GM23248 (cell line): ENCODE measurements at places on chromosomes 1 and 21. TPM values are rescaled to one million over a fixed set of nuclear protein-coding genes. Genes with fewer than 3 reads are reported as not detected.

SH2D2A gene
- not detected in 2 replicates for total RNA-seq

- H3K4me3 ChIP-seq = no peak overlapping the region
- H3K27me3 ChIP-seq = peaks cover 10% of the 10 kb centered on the region
- no peaks in the 10 kb centered on the region for H3K4me1 ChIP-seq
- DNase-seq = peak; percentile 33
Observed at GRCh38 chr1:10965546-10966226, 46.8 kb upstream of the TARDBP start.

TLR5 gene
- total RNA-seq = not detected in 2 replicates

NPR1 gene
- total RNA-seq = 0.25 TPM in 1 of 2 replicates, not detected in the other

DNA sequence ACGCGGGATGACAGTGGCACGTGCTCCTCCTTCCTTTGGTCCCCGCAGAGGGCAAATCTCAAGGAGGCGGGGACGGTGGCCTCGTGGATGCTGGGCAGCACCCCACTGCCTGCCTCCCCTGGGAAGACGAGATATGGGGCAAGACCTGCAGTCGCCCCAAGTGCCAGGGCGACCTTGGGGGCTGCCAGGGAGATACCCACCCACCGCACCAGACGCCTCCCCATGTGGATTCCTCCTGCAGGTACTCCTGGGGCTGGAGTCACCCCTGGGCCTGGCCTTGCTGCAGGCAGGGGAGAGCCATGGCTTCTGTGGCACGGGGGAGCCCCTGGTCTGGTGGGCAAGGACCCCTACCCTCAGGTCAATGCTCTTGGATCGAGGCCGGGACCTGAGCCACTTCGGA, 5.9 kb upstream of the AURKAIP1 start:
- H3K27ac ChIP-seq = no peak overlapping the region
- DNase-seq = no peak
- 0 out of 2 replicates have a peak, but pooled peaks cover 3% of the 10 kb centered on the region for H3K4me1 ChIP-seq
- 0 out of 2 replicates have a peak, but pooled peaks cover 4% of the 10 kb centered on the region for H3K36me3 ChIP-seq
- no peaks in the 10 kb centered on the region for H3K27me3 ChIP-seq

CA14 gene
- not detected in 2 replicates for total RNA-seq

- no peak for DNase-seq
- no peaks in the 10 kb centered on the region for H3K4me1 ChIP-seq
- H3K36me3 ChIP-seq = no peaks in the 10 kb centered on the region
- H3K27me3 ChIP-seq = no peaks in the 10 kb centered on the region
- H3K4me3 ChIP-seq = no peak overlapping the region
Observed at GRCh38 chr1:181626279-181626938, 143.1 kb downstream of the CACNA1E start.

DNA sequence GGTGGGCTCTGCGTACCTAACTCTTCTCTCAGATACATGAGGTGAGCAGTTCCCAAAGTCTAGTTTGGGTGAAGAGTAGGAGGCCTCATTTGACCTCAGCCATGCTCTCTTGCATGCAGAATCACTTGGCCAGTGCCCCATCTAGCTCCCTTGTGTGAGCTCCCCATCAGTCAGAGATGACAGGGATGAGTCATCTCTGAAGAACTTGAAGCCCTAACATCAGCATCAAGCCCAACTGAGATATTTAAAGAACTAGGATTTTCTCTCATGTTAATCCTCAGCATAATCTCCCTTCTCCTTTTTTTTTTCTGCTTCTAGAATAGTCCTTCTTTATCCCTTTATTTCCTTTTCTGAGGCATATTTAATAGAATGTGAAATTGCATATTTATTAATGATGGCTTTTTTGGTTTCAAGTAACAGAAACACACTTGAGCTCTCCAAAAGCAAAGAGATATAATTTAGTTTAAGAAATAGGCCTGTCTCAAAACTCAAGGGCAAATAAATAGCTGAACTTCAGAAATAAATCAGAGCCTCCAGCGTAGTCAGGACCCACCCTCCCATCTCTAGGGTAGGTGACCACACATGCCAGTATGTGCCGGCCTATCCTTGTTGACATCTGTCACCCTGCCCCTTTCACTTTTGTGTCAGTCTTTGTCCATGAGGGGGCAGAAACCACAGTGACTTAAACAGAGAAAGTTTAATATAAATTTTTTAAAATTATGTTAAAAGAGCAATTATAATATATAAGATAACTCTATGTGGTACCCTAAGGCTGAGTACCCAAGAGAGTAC, 112.3 kb downstream of the TSEN15 start:
- no peaks in the 10 kb centered on the region for H3K36me3 ChIP-seq
- DNase-seq = peak; percentile 74
- H3K4me3 ChIP-seq = no peak overlapping the region

GRCh38 chr1:197675583-197676208, 99.6 kb downstream of the DENND1B start:
- no peak overlapping the region for H3K27ac ChIP-seq
- no peaks in the 10 kb centered on the region for H3K27me3 ChIP-seq
- H3K36me3 ChIP-seq = no peaks in the 10 kb centered on the region
- peak; percentile 52 for DNase-seq
- peaks cover 19% of the 10 kb centered on the region for H3K4me1 ChIP-seq

DNA sequence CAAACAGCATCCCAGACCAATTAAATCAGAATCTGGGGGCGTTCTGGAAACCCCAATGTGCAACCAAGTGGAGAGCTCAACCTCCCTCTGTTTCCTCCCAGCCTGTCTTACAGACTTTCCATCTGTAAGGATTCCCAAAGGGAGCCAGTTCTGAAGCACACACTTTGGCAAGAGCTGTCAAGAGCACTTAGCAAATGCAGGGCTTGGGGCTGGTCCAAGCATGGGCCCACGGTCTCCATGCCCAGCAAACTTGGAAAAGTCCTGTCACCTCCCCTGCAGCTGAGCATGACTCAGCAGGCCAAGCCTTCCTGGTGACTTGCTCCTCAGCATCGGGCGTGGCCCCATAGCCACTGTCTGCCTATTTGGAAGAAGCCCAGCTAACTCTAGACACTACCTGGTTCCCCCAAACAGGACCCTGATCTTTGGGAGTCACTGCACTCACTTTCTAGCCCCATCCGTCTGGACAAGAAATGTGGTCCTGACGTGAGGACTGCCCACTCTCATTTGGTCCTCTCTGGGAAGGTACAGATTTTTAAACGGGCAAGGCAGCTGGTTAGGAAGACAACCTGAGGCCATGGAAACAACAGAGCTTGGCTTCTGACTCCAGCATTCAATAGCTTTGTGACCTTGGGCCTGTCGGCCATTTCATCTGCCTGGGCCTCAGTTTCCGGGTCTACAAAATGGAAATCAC, 16.9 kb downstream of the SLC2A1 start:
- peaks cover 18% of the 10 kb centered on the region; the same call in 1 of the 2 replicates for H3K36me3 ChIP-seq
- DNase-seq = peak; percentile 99
- H3K27ac ChIP-seq = peak overlapping the region; percentile 97
- no peaks in the 10 kb centered on the region for H3K27me3 ChIP-seq
- peak overlapping the region; percentile 33; the same call in 1 of the 2 replicates for H3K4me3 ChIP-seq

- H3K27me3 ChIP-seq = no peaks in the 10 kb centered on the region
- DNase-seq = no peak
- no peak overlapping the region for H3K27ac ChIP-seq
Observed at GRCh38 chr1:10504249-10504648, 29.5 kb downstream of the PEX14 start.

- H3K36me3 ChIP-seq = no peaks in the 10 kb centered on the region
- no peak overlapping the region for H3K27ac ChIP-seq
- H3K4me3 ChIP-seq = no peak overlapping the region
- peaks cover 12% of the 10 kb centered on the region for H3K4me1 ChIP-seq
Observed at GRCh38 chr1:86201311-86201710, 44.7 kb upstream of the COL24A1 start.

ROR1 gene
- total RNA-seq = 12.0 and 20.9 TPM in 2 replicates

GRCh38 chr1:55315552-55315951, 100.4 kb upstream of the USP24 start:
- H3K4me3 ChIP-seq = no peak overlapping the region
- no peak overlapping the region for H3K27ac ChIP-seq
- H3K27me3 ChIP-seq = peaks cover 4% of the 10 kb centered on the region; the same call in 1 of the 2 replicates

GRCh38 chr1:2373551-2374251, 17.7 kb downstream of the MORN1 start:
- no peaks in the 10 kb centered on the region for H3K4me1 ChIP-seq
- no peak for DNase-seq
- no peak overlapping the region for H3K27ac ChIP-seq
- H3K36me3 ChIP-seq = no peaks in the 10 kb centered on the region
- H3K4me3 ChIP-seq = no peak overlapping the region

DNA sequence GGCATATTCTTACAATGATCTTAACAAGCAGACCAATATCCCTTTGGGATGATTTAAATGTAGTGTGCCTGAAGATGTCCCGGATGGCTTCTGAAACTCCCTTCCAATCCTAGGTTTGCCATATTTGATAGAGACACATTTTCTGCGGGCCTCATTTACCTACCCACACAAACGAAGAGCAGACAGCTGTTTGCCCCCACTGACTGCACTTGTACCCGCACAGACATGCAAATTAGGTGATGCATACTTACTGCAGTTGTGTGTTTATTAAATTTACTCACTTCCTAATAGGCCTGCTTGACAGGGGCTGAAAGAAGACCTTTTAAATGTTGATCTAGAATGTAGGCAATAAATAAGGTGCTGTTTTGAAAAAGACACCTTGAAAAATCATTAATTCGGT, 257.9 kb upstream of the RRP15 start:
- no peaks in the 10 kb centered on the region for H3K4me1 ChIP-seq
- H3K27me3 ChIP-seq = no peaks in the 10 kb centered on the region
- no peak overlapping the region for H3K27ac ChIP-seq
- DNase-seq = no peak
- no peaks in the 10 kb centered on the region for H3K36me3 ChIP-seq

GRCh38 chr1:247054992-247055415, 23.6 kb downstream of the ZNF670 start:
- H3K27me3 ChIP-seq = no peaks in the 10 kb centered on the region
- DNase-seq = peak; percentile 3
- H3K36me3 ChIP-seq = no peaks in the 10 kb centered on the region
- no peaks in the 10 kb centered on the region for H3K4me1 ChIP-seq
- no peak overlapping the region for H3K27ac ChIP-seq
- H3K4me3 ChIP-seq = no peak overlapping the region

DNA sequence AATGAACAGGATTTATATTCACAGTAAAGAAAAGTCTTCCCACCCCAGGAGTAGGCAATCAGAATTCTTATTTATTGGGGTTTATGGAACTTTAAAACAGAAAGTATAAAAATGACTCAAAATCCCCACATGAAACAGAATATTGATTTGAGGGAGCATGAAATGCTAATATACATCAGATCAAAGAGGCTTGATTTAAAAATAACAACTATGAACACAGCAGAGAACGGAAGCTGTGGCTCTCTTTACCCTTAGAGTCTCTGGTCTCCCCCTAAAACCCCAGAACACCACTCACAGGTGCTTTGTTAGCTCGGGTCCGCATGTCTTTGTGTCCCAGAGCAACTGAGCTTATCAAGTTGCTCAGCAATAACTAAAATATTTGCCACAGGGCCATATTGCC, 31.2 kb upstream of the FASLG start:
- H3K4me1 ChIP-seq = peaks cover 18% of the 10 kb centered on the region
- no peak overlapping the region for H3K4me3 ChIP-seq
- no peak for DNase-seq
- H3K27me3 ChIP-seq = no peaks in the 10 kb centered on the region
- H3K36me3 ChIP-seq = no peaks in the 10 kb centered on the region

PRDM15 gene
- 2.5 and 4.2 TPM in 2 replicates for total RNA-seq

GRCh38 chr21:46622226-46622625, 13.2 kb upstream of the PRMT2 start:
- no peak for DNase-seq
- no peak overlapping the region for H3K4me3 ChIP-seq

DNA sequence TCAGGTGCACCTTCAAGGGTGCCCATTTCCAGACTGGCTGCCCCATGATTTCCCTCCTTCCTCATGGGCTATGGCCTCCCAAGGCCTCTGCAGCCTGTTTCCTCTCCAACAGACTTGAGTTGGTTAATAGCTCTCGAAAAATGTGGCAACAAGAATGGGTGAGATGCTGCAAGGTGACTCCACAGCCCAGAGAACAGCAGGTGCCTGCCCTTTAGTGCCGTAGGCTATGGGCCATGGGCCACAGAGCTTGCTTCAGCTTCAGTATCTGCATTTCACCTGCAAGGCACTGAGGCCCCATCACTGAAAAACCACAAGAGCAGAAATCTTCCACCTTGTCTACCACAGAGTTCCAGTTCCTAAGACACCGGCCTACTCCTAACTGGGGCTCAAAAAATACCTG, 122.0 kb downstream of the ETS2 start:
- H3K4me3 ChIP-seq = no peak overlapping the region
- H3K27me3 ChIP-seq = no peaks in the 10 kb centered on the region
- H3K27ac ChIP-seq = no peak overlapping the region
- DNase-seq = no peak
- H3K36me3 ChIP-seq = no peaks in the 10 kb centered on the region
- peaks cover 20% of the 10 kb centered on the region for H3K4me1 ChIP-seq

GRCh38 chr1:47898133-47898845, 98.9 kb downstream of the TRABD2B start:
- no peaks in the 10 kb centered on the region for H3K27me3 ChIP-seq
- no peaks in the 10 kb centered on the region for H3K36me3 ChIP-seq
- no peak overlapping the region for H3K27ac ChIP-seq
- no peak overlapping the region for H3K4me3 ChIP-seq

DMRTA2 gene
- total RNA-seq = not detected in 2 replicates

GRCh38 chr21:37886120-37886519, 30.1 kb downstream of the KCNJ6 start:
- H3K27ac ChIP-seq = no peak overlapping the region
- no peaks in the 10 kb centered on the region for H3K36me3 ChIP-seq
- no peaks in the 10 kb centered on the region for H3K27me3 ChIP-seq
- no peaks in the 10 kb centered on the region for H3K4me1 ChIP-seq

GRCh38 chr1:59927213-59927612, 640 bp upstream of the CYP2J2 start:
- H3K36me3 ChIP-seq = no peaks in the 10 kb centered on the region
- peaks cover 54% of the 10 kb centered on the region for H3K27me3 ChIP-seq
- no peak overlapping the region for H3K27ac ChIP-seq
- H3K4me1 ChIP-seq = no peaks in the 10 kb centered on the region
- H3K4me3 ChIP-seq = peak overlapping the region; percentile 71

DNA sequence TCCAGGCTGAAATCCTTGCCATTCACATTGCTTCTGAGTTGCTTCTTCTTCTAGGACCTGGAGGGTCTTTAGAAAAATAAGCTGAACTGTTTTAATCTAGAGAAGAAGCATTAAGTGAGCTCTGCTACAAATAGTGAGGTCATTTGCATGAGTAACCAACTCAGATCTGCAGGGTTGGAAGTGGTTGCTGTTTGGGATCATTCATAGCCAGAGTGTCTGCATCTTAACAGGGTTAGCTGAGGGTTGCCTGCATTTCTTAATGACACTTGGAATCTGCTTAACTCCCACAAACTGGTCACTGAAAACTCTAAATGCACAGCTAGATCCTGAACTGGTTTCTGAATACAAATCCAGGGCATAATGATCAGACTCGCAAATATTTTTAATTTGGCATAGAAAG, 9.9 kb downstream of the CNIH3 start:
- H3K27me3 ChIP-seq = no peaks in the 10 kb centered on the region
- no peak overlapping the region for H3K4me3 ChIP-seq
- H3K36me3 ChIP-seq = no peaks in the 10 kb centered on the region
- peak overlapping the region; percentile 50 for H3K27ac ChIP-seq
- H3K4me1 ChIP-seq = peaks cover 33% of the 10 kb centered on the region

DNA sequence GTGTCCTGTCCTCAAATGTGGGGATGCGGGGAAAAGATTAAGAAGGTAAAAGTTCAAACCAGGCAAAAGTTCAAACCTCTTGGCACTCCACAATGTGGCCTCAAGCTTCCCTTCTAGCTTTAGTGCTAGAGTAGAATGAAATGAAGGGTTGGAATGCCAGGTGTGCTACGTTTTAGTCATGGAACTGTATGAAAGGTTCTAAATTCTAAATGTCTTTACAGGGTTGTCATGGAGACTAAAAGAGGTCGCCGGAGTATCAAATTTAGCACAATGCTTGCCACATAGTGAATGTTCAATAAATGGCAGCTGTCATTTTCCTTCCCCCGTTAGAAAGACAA, 57.2 kb upstream of the LRRC8D start:
- no peaks in the 10 kb centered on the region for H3K27me3 ChIP-seq
- no peaks in the 10 kb centered on the region for H3K36me3 ChIP-seq
- H3K4me3 ChIP-seq = peak overlapping the region; percentile 74
- H3K27ac ChIP-seq = no peak overlapping the region
- peaks cover 9% of the 10 kb centered on the region for H3K4me1 ChIP-seq
